ENCODE measurements at places on chromosomes 11 and 22. TPM values are rescaled to one million over a fixed set of nuclear protein-coding genes. Genes with fewer than 3 reads are reported as not detected.
A peak's percentile ranks its signal among the peaks of the same experiment; 100 is the strongest.

GRCh38 chr22:28185130-28185529 lies 266.1 kb upstream of the PITPNB start:
- no peaks in the 10 kb centered on the region for H3K27me3 ChIP-seq
- H3K4me1 ChIP-seq = no peaks in the 10 kb centered on the region
- no peak for DNase-seq
- no peak overlapping the region for H3K4me3 ChIP-seq
- H3K27ac ChIP-seq = no peak overlapping the region
- H3K36me3 ChIP-seq = no peaks in the 10 kb centered on the region

The CCDC90B gene
- 37.1 TPM for total RNA-seq

DNA sequence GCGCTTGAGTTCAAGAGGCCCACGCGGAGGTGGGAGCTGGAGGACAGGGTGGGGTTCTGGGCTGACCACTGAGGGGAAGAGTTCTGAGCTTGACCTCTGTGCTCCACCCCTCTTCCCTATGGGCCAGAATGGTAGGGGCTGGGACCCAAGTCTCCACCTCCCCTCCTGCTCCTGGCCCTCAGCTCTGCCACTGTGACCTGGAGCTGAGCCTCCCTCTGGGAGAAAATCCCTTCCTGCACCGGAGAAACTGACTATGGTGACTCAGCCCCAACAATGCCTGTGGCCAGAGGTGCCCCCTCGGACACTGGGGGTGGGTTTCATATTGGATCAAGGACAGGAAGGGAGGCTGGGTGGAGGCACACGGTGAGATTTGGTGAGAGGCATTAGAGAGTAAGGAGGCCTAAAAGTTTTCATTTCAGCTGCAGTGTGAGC lies 23.0 kb downstream of the RELT start:
- no peak for DNase-seq
- H3K27ac ChIP-seq = peak overlapping the region; percentile 33
- peaks cover 67% of the 10 kb centered on the region for H3K36me3 ChIP-seq
- no peak overlapping the region for H3K4me3 ChIP-seq
- H3K4me1 ChIP-seq = peaks cover 13% of the 10 kb centered on the region

- H3K27me3 ChIP-seq = peaks cover 8% of the 10 kb centered on the region
- H3K4me3 ChIP-seq = no peak overlapping the region
Measured at GRCh38 chr11:298406-299065, 790 bp downstream of the IFITM5 start.

DNA sequence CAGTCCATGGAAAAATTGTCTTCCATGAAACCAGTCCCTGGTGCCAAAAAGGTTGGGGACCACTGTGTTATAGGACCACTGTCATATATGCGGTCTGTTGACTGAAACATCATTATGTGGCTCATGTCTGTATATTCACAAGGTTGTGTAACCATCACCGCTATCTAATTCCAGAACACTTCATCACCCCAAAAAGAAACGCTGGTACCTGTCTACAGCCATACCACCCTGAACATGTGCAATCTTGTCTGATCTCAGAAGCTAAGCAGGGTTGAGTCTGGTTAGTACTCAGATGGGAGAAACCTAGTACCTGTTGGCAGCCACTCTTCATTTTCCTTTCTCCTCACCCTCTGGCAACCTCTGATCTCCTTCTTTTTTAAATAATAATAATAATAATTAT lies 12.9 kb upstream of the PIK3IP1 start:
- DNase-seq = no peak
- H3K27ac ChIP-seq = no peak overlapping the region
- H3K4me1 ChIP-seq = peaks cover 20% of the 10 kb centered on the region
- no peaks in the 10 kb centered on the region for H3K27me3 ChIP-seq
- no peaks in the 10 kb centered on the region for H3K36me3 ChIP-seq

GRCh38 chr11:124533626-124534025 lies 9.8 kb downstream of the OR8B12 start:
- H3K27ac ChIP-seq = no peak overlapping the region
- no peaks in the 10 kb centered on the region for H3K4me1 ChIP-seq
- no peak overlapping the region for H3K4me3 ChIP-seq
- no peak for DNase-seq

The MRGPRF gene
- 7.2 TPM for total RNA-seq

DNA sequence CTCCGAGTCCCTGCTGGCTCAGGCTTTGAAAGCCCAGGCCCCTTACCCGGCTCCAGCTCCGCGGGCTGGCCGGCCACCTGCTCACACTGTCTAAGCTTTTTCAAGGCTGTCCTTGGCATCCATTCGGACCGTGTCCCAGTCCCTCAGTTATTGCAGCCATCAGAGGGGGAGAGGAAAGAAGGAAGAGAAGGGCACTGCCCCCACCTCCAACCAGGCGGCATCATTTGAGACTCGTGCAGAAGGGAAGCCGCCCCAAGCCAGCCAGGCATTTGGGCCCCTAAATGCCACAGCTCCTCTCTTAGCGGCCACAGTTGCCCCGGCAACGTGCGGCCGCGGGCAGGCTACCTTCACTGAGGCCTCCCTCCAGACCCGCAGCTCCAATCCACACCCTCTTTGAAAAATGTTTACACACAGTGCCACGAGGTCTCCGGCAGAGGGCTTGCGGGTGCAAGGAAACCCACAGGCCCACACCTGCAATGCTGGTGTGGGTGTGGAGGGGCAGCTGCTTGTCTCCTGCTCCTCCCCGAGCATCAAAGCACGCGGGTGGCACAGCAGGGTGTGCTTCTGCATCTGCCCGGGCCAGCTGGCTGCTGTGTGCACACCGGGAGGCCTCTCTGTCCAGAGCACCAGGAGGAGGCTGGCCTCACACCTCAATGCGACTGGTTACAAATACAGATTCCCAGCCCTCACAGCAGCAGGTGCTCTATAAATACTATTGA lies 124.4 kb downstream of the CTTN start:
- peaks cover 11% of the 10 kb centered on the region for H3K4me1 ChIP-seq
- no peak overlapping the region for H3K27ac ChIP-seq
- H3K4me3 ChIP-seq = no peak overlapping the region
- H3K27me3 ChIP-seq = no peaks in the 10 kb centered on the region

DNA sequence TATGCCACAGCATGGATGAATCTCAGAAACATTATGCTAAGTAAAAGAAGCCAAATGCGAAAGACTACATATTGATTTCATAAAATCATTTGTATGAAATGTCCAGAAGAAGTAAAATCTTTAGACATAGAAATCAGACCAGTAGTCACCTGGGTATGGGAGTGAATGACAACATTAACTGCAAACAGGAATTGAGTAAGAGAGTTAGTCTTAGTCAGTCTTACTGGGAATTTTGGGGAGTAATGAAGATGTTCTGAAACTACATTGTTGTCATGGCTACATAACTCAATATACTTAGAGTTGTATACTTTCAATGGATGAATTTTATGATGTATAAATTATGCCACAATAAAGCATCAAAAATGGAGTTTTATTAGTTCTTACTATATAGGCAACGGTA lies 107.8 kb upstream of the CHORDC1 start:
- DNase-seq = no peak
- H3K27ac ChIP-seq = no peak overlapping the region
- no peaks in the 10 kb centered on the region for H3K36me3 ChIP-seq
- H3K27me3 ChIP-seq = no peaks in the 10 kb centered on the region
- no peaks in the 10 kb centered on the region for H3K4me1 ChIP-seq

DNA sequence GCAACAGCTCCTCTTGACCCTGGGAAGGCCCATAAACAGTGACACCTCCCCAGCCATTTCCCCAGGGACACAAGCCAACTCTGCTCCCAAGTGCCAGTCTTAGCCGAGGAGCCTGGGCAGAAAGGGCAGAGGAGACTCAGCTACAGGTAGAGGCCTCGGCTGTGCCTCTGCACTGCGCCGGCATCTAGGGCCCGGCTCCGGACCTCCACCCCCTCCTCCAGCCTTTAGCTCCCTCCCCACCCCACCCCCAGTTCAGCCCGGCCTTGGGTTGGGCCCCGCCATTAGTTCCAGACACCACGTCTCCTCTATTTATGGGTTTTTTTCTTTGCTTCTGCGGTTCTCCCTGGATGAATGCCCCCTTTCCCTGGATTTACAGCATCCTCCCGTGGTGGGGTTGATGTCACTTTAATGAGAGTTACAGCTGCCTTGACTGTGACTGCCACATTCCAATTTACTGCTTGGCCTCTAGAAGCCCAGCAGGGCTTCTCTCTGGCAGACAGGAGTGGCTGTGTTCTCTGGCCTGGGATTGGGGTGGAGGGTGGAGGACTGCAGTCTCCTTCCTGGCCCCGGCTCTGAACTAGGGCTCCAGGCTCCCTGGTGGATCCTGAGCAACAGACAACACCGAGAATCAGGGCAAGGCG lies 13.5 kb upstream of the OAF start:
- H3K4me3 ChIP-seq = no peak overlapping the region
- H3K27ac ChIP-seq = no peak overlapping the region
- peak; percentile 41 for DNase-seq
- H3K4me1 ChIP-seq = no peaks in the 10 kb centered on the region
- H3K27me3 ChIP-seq = no peaks in the 10 kb centered on the region

The CCDC15 gene
- total RNA-seq = 3.0 TPM

DNA sequence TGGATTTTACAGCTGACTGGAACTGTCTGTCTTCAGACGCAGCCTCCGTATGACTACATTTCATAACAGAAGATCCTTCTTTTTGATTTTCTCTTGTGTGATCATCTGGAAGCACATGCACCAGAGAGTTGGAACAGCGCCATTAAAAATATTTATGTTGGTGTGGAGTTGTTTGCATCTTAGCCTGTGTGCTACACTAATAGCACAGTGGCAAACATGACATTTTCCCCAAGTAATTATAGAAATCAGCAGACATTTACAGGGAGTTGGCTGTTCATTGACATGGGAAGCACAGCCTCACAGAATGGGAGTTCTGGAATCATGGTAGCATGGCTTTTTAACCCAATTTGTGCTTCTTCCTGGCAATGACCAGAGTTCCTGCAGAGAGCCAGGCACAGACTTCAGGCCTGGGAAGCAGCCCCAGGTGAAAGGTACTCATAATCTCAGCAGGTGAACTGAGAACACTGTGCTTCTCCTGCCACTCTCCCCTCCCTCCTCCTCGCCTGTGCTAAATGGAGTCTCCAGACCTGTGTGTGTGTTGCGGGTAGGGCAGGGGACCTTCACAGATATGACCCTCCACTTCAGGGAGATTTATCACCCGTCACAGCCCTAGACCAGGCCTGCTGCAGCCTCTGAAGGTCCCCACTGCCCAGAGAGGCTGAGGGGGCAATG lies 82.8 kb upstream of the PLET1 start:
- no peak for DNase-seq
- no peaks in the 10 kb centered on the region for H3K4me1 ChIP-seq
- no peaks in the 10 kb centered on the region for H3K27me3 ChIP-seq
- H3K27ac ChIP-seq = no peak overlapping the region
- no peaks in the 10 kb centered on the region for H3K36me3 ChIP-seq

The AGBL2 gene
- 5.1 TPM for total RNA-seq

- no peak overlapping the region for H3K4me3 ChIP-seq
- DNase-seq = no peak
- H3K36me3 ChIP-seq = no peaks in the 10 kb centered on the region
- H3K27me3 ChIP-seq = no peaks in the 10 kb centered on the region
- no peak overlapping the region for H3K27ac ChIP-seq
- no peaks in the 10 kb centered on the region for H3K4me1 ChIP-seq
Measured at GRCh38 chr22:21780259-21780658, 44.7 kb upstream of the YPEL1 start.

DNA sequence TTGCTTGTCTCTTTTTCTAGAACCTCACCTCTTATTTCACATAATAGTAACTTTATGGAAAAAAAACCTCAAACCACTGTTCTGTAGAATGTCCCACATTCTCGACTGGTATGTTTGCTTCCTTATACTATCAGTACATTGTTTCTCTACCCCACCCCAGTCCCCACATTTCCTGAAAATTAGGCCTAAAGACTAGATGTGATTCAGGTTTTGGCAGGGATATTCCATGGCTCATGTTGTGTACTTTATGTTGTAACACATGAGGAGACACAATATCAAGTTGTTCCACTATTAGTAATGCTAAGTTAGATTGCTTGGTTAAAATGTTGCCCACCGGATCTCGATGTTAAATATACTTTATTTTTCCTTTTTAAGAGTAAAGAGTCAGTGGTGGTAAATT lies 34.7 kb downstream of the DDIAS start:
- no peaks in the 10 kb centered on the region for H3K36me3 ChIP-seq
- H3K4me3 ChIP-seq = no peak overlapping the region
- DNase-seq = no peak
- no peaks in the 10 kb centered on the region for H3K27me3 ChIP-seq
- H3K27ac ChIP-seq = no peak overlapping the region
- H3K4me1 ChIP-seq = no peaks in the 10 kb centered on the region

- no peaks in the 10 kb centered on the region for H3K27me3 ChIP-seq
- H3K4me3 ChIP-seq = no peak overlapping the region
- no peaks in the 10 kb centered on the region for H3K4me1 ChIP-seq
- H3K36me3 ChIP-seq = no peaks in the 10 kb centered on the region
- no peak overlapping the region for H3K27ac ChIP-seq
Measured at GRCh38 chr11:115996125-115996807, 492.1 kb upstream of the CADM1 start.

DNA sequence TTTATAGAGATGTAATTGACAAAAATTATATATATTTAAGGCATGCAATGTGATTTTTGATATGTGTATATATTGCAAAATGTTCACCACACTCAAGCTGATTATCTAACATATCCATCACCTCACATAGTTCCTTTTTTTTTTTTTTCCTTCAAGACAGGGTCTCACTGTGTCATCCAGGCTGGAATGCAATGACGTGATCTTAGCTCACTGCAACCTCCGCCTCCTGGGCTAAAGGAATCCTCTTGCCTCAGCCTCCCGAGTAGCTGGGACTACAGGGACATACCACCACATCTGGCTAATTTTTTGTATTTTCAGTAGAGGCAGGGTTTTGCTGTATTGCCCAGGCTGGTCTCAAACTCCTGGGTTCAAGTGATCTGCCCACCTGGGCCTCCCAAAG lies 65.1 kb upstream of the SLC35C1 start:
- no peak overlapping the region for H3K27ac ChIP-seq
- H3K27me3 ChIP-seq = peaks cover 5% of the 10 kb centered on the region
- H3K36me3 ChIP-seq = no peaks in the 10 kb centered on the region

GRCh38 chr11:17646451-17647145 lies 72.8 kb upstream of the MYOD1 start:
- no peaks in the 10 kb centered on the region for H3K36me3 ChIP-seq
- no peaks in the 10 kb centered on the region for H3K4me1 ChIP-seq
- no peak for DNase-seq

The SHISAL1 gene
- total RNA-seq = 0.27 TPM

- H3K27me3 ChIP-seq = no peaks in the 10 kb centered on the region
- no peak for DNase-seq
- no peaks in the 10 kb centered on the region for H3K4me1 ChIP-seq
Measured at GRCh38 chr11:38562562-38562961, 1964.5 kb upstream of the RAG2 start.

- H3K27ac ChIP-seq = no peak overlapping the region
- peaks cover 33% of the 10 kb centered on the region for H3K4me1 ChIP-seq
- H3K4me3 ChIP-seq = no peak overlapping the region
- H3K27me3 ChIP-seq = no peaks in the 10 kb centered on the region
Measured at GRCh38 chr11:47415091-47415854, 6.9 kb downstream of the SLC39A13 start.

- peaks cover 9% of the 10 kb centered on the region for H3K4me1 ChIP-seq
- H3K27me3 ChIP-seq = peaks cover 10% of the 10 kb centered on the region
- peaks cover 8% of the 10 kb centered on the region for H3K36me3 ChIP-seq
- H3K27ac ChIP-seq = no peak overlapping the region
- peak; percentile 78 for DNase-seq
Measured at GRCh38 chr11:60924906-60925853, 920 bp downstream of the TMEM132A start.

GRCh38 chr22:49070501-49070900 lies 757.2 kb downstream of the BRD1 start:
- H3K27ac ChIP-seq = no peak overlapping the region
- no peaks in the 10 kb centered on the region for H3K4me1 ChIP-seq
- no peaks in the 10 kb centered on the region for H3K27me3 ChIP-seq
- DNase-seq = no peak
- H3K4me3 ChIP-seq = no peak overlapping the region

GRCh38 chr11:107139396-107139795 lies 121.1 kb upstream of the GUCY1A2 start:
- H3K4me3 ChIP-seq = no peak overlapping the region
- H3K27ac ChIP-seq = no peak overlapping the region
- no peaks in the 10 kb centered on the region for H3K27me3 ChIP-seq
- H3K36me3 ChIP-seq = no peaks in the 10 kb centered on the region

The TRIM51 gene
- not detected for total RNA-seq

Data from spleen (tissue), 13 donors.